ENCODE measurements at places on chromosomes 6 and 20.

DNA sequence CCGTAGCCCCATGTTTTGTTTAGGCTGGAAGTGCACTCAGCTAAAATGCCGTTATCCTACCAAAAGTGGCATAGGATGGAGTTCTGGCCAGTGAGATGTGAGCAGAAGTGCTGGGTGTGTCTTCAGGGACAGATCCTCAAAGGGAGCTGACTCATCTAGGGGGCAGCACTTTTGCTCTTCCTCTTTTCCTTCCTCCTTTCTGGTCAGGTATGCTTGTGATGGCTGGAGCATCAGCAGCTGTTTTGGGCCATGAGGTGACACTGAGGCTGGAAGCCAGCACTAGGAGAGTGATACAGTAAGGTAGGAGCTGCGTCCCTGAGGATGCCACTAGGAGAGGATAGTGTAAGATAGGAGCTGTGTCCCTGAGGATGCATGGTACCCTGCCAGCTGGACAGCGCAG, 4.6 kb upstream of the OSBPL2 start:
- DNase-seq: no peak

DNA sequence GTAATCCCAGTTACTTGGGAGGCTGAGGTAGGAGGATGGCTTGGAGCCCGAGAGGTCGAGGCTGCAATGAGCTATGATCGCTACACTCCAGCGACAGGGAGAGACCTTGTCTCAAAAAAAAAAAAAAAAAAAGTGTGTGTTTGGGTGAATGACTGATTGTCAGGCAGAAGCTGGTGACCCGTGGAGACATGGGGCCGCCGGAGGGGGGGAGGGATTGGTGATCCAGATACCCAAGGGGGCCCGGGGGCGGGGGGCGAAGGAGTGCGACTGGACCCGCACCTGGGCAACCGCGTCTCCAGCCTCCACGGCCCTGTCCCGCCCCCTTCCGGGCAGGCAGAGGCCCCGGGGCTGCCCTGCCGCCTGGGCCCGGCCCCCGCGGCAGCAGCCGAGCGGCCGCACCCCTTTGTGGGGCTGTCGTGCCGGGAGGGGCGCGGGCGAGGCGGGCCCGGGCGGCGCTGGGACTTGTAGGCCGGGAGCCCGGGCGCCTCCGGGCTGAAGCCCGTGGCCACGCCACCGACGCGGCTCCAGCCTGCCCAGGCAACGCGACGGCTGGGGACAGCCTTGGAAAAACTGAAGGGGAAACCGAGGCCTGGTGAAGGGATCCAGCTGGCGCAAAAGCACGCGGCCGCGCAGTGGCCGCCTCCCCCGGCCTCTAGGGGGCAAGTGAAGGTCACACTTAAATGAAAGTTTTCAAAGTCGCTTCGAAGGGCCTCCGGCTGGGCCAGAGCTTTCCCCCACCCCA, 2.1 kb upstream of the RBM38 start:
- peak; percentile 50 for DNase-seq

- no peak for DNase-seq
Measured at GRCh38 chr6:2738373-2738979, 12.2 kb downstream of the MYLK4 start.

DNA sequence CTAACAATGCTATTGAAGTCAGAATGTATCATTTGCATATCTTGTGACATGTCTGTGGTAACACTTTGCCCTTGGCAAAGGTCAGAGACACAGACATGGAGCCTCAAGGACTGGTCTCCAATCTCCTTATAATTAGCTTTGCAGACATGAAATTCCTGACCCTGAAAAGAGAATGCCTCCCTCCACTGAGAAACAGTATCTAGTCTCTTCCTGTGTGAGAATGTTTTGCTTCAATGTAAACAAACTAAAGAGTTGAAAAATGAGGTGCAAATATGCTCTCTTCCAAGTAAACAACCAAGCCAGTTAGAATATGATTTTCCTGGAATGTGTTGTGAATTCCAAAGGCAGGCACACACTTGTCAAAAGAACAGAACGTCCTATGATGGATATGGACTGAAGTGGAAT, 407.1 kb upstream of the MARCKS start:
- DNase-seq: no peak

DNA sequence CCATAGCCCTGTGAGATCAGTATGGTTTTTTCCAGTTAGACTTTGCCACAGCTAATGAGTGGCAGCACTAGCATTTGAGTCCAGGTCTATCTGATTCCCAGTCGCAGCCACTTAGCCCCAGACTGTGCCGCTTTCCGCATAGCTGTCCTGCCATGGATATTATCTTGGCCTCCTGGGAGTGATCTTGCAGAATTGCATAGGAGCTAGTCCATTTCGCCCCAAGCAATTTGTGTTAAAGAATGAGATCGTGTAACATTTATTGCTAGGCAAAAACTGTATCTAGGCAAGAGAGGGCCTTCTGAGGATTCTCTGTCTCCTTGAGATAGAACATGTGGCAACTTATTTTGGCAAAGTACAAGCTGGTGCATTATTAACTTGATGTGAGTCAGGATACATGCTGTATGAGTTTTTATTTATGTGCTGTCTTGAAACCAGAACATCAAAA, 74.2 kb downstream of the EZR start:
- no peak for DNase-seq

DNA sequence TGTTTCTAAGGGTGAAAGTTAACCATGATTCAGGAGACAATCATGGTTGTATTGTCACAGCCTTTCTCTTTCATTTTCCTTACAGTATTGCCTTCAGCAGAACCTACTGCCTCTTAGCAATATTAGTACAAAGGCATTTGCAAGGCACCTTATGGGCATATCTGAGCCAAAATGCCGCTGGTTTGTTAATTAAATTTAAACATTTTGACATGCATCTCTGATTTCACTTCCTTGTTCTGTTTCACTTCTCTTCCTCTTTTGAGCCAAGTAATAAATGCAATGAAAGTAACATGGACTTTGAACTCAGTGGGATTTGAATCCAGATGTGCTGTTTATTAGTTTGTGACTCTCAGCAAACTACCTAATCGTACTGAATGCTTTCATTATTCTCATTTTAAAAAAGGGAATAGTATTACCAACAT, 467.4 kb upstream of the CITED2 start:
- no peak for DNase-seq

GRCh38 chr6:53894091-53894490, 99.3 kb downstream of the LRRC1 start:
- DNase-seq: no peak

- DNase-seq: no peak
Measured at GRCh38 chr6:134880487-134881190, 69.3 kb downstream of the ALDH8A1 start.

DNA sequence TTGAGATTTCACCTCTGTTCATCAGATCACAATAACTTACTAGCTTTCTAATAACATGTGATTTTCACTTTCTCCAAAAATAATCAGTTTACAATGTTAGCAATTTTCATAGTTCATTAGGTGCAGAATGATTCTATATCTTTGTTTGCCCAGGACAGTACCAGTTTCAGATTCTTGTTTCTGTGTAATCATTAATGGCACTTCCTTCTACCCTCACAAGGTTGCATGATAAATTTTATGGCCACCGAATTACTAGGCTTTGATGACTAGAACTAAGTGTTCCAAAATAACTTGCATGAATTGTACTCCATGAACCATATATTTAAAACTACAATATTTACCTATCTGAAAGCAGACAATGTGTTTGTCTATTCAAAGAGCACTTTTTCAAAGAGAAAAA, 442.3 kb downstream of the EPHA7 start:
- no peak for DNase-seq

- DNase-seq: no peak
Measured at GRCh38 chr6:6600875-6601274, 12.4 kb downstream of the LY86 start.

DNA sequence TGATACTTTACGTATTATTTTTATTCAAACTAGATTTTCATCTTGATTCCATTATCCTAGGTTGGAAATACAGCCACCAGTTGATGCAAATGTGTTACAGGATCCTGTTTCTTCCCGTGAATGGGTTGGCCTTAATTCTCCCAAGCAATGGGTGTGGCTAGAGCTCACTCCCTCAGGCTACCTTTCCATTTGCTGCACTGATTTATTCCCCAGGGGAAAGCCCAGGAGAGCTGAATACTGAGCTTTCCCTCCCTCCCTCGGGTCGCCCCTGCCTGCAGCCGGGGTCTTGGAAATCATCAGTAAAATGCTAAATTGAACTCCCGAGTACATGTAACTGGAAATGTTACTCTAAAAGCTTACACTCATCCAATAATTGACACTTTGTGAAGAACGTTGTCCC, 9.9 kb downstream of the SMOC2 start:
- DNase-seq: no peak

- DNase-seq: no peak
Measured at GRCh38 chr20:44959638-44960102, 527 bp downstream of the TOMM34 start.

DNA sequence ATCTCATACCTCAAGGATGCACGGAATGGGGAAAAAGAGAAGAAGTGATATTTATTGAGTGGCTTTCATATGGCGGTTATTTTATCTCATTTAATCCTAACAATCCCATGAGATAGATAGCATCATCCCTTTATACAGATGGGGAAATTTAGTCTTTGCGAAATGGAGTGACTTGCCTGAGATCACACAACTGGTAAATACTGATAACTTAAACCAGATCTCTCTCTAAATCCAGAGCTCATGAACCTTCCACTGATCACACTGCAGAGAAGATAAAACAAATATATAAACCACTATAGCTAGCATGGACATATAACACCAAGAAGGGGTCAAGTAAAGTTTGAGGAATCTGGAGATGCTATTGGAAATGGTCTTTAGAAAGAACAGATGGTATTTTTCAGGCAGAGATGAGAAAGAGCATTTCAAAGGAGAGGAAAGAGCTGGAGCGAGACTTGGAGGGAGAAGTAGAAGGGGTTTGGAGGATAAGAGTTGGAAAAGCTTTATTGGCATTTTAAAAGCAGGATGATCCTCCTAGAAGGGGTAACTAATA, 139.8 kb upstream of the TNFAIP3 start:
- no peak for DNase-seq

All from hypothalamus (tissue), 51 donors.